ENCODE measurements at places on chromosomes 3 and 15.
A peak's percentile ranks its signal among the peaks of the same experiment; 100 is the strongest.

DNA sequence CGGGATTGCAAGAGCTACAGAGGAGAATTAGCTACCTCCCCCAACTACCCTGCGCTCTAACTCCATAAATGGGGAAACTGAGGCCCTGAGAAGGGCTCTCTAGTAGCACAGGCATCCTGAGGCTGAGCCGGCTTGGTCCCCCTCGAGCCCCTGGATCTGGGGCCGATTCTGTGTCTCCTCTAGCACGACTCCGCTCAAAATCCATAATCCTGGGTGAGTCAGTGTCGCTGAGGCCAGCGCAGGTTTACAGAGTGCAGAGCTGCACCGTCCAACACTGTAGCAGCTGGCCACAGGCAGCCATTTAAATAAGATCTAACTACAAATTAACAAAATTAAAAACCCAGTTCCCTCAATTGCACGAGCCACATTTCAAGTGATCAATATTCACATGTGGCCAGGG, 10.8 kb downstream of the GATA2 start:
- peak; percentile 59 for DNase-seq

DNA sequence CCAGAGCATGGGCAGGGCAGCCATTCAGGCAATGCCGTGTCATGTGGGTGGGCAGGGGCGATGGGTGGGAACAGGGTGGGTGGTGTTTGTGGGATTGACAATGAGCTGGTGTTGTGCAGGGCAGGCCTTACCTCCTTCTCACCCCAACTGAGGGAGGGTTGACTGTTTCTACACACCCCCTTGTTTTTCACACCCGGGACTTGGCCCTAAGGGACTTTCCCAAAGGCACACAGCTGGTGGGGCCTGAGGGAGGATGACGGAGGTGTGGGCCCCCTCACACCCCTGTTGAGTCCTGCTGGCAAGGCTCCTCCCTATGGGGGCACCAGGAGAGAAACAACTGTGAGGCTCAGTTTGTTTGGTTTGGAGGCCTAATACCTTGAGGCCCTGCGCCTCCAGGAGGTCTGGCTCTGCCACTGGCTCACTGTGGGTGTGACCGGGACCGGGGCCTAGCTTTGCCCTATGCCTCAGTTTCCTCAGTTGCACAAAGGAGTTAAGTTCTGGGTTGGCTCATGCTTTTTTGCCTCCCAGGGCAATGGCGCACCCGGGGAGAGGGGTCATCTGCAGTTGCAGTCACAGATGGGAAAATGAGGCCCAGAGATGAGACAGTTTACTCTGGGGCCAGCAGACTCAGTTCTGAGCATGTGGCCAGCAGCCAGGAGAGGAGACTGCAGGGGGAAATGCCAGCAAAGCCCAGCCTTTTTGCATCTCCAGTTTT, 5.1 kb upstream of the DNAH1 start:
- DNase-seq, result no peak

- DNase-seq, result no peak
Measured at GRCh38 chr3:152508705-152509104, 240.0 kb downstream of the MBNL1 start.

DNA sequence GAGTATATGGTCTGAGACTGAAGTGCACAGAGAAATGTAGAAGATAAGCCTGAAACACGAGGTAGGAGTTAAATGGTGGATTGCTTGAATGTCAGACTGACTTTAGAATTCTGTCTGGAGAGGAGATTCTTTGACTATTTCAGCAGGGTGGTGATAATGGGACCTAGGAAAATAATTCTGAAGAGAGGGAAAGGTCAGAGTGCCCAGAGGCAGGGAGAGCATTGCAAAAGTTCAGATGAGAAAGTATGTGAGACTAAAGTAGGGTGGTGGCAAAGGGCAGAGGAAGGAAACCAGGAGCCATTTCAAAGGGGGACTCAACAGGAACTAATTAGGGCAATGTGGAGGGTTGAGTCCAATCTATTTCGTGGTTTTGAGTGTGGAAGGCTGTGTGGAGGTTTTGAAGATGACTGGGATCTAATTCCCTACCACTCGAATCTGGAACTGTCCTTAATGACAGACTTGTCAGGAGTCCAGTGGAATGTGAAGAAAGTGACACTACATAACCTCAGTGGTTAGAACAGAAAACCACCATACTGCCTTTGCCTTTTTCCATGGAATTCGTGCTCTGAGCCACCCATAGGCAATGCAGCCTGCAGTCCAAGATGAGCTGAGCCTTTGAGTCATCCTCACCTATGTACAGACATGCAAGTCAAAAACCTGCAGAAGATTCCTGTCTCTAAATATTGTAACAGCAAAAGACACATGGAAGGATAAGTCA, 16.1 kb downstream of the CPOX start:
- DNase-seq, result no peak

- no peak for DNase-seq
Measured at GRCh38 chr15:39432026-39432425, 148.9 kb upstream of the THBS1 start.

- DNase-seq, result peak; percentile 51
Measured at GRCh38 chr15:70566047-70566835, 197.1 kb downstream of the UACA start.

- DNase-seq, result no peak
Measured at GRCh38 chr15:66940368-66940767, 125.0 kb upstream of the SMAD3 start.

DNA sequence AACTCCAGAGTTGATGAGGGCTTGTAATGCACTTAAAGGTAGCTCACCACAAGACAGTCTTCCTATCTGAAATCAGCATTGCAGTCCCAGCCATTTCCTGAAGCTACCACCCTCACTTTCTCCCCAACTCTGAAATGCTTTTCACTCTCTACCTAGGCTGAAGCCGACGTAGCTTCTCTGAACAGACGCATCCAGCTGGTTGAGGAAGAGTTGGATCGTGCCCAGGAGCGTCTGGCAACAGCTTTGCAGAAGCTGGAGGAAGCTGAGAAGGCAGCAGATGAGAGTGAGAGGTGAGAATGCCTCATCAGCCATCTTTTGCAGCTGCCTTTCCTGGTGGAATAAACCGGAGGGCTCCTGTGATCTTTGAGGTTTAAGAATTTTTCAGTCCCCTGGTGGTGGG, 14.3 kb downstream of the TPM1 start:
- DNase-seq, result no peak

DNA sequence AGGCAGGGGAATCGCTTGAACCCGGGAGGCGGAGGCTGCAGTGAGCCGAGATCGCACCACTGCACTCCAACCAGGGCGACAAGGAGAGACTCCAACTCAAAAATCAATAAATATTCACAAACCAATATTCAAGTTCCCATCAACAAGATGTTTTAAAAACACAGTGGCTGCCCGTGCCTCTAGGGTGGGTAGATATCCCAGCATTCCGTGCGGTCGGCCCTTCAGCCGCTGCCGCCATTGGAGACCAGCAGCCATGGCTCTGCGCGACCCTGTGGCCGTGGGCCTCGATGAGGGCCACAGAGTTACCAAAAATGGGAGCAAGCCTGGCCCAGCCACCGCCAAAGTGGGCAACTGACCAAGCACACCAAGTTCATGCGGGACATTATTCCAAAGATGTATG, 6.7 kb downstream of the ULK4 start:
- no peak for DNase-seq

DNA sequence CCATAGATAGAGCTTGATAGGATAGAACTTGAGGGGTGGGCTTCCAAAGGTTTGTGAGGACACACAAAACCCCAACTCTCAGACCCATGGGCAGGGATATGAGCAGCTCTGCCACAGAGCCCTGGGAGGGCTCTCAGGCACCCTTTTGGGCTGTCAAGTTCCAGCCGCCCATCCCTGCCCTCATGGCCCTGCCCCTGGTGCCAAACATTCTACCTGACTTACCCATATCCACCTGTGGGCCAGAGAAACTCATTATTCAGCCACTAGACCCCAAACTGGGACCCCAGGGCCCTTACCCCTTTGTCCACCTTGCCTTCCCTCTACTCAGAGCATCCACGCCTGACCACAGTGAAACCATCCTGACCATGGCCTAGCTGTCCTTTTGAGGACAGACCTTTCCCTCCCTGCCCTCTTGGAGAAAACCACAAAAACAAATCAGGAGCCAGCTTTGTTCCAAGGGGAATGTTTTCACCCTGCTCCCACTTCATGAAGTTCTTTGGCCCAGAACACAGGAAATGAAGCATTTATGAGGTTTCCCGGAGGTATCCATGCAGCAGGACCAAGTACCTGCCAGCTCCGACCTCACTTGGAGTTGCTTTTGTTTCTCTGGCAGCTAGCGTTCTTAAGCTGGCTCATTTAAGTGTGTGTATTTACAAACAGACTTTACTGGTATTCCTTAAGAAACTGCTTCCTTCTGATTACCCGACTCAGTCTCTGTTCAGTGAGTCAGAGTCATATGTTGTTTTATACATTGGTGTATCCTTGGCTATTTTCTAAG, 34.2 kb upstream of the GALNT15 start:
- no peak for DNase-seq

DNA sequence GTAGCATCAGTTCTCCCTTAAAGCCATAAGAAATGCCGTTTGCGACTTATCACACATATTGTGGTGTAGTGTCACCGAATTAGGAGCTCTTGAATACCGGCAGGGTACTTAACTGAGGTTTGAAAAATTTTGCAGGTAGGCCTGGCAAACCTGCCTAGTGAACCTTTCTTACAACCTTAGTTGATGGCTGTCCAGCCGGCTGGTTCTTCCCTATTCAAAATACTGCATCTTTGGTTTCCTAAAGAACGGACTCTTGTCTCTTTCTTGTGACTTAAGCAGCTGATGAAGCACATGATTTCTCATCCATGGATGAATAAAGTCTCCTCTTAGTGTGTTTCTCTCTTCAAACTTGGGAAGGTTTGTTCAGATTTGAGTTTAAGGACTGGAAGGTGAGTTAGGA, 1.5 kb downstream of the RAB7A start:
- no peak for DNase-seq

DNA sequence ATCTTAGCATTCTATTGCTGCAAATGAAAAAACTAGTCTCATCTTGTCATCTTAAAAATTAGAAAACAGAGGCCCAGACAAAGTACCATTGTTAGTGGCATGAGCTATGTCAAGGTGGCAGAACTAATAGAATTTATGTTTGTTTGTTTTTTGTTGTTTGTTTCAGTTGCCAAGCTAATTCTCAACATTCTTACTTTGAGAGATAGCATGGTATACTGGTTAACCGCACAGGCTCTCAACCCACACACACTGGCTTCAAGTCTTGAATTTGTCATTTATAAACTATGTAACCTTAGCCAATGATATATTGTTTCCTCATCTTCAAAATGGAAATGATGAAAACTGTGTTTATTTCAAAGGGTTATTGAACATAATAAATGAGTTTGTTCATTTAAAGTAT, 367.6 kb upstream of the PLSCR5 start:
- no peak for DNase-seq
